ENCODE measurements at places on chromosomes 5 and 9.

DNA sequence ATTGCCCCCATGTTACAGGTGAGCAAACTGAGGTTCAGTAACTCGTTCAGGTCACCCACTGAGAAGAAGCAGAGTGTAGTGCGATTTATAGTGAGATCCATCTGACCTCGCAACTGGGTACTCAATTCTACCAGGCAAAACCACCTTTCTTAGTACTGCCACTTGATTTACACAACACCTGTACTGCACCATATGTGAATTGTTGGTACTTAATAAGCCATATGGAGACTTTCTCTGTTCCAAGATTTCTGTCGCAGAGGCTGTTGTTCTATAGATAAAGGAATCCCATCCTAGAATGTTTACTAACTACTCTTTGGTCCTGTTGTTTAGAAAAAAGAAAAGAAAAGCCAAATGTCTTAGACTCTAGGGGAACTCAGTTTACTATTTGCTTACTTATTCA lies 287.5 kb downstream of the KCTD16 start:
- DNase-seq: no peak

GRCh38 chr5:9362600-9362999 lies 183.3 kb downstream of the SEMA5A start:
- no peak for DNase-seq

- DNase-seq: no peak
Observed at GRCh38 chr5:10982626-10983025, 221.6 kb upstream of the DAP start.

DNA sequence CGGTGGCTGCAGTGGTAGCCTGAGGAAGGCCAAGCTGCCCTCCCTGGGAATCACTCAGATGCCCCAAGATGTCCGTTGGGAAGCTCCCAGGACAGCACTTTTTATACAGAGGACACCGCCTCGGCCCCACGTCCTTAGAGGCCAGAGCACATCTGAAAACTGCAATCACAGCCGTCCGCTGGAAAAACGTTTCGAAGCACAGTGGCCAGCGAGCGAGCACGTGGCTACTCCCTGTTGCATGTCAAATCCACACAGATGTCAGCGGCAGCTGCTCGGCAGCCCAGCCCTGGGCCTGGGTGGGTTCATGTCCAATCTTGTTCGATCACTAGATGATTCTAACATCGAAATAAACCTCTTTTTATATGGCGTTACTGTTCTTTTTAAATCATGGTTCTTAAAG lies 8.9 kb downstream of the PPP1R26 start:
- no peak for DNase-seq

DNA sequence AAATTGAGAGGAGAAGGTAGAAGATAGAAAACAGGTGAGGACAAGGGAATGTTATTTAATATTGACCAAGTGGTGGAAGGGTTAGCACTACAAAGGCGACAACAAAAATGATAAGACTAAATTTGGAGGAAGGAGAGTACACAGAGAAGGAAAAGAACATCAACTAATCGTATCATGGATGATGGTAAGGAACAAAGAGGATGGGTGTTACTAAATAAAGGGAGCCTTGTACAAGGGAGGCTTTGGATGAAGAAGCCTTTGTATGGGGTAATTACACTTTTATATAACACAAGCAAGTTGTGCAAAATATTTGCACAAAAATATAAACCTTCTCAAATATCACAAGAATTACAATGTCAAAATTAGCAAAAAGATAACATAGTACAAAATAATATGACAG lies 125.7 kb downstream of the ZNF608 start:
- no peak for DNase-seq

DNA sequence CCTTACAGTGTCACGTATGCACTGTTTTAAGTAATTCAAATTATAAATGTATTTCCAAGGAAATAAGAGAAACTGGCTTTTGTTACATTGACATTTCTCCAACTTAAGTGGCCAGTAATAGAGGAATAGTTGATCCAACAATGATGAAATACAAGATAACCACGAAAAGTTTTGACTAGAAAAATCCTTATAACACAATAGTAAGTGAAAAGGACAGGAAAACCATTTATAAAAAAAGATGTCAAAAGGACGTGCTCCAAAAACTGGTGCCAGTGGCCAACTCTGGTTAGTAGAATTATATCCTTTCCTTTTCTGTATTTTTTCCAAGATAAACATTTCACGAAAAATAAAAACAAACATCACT lies 210.9 kb downstream of the GAPVD1 start:
- DNase-seq: no peak

DNA sequence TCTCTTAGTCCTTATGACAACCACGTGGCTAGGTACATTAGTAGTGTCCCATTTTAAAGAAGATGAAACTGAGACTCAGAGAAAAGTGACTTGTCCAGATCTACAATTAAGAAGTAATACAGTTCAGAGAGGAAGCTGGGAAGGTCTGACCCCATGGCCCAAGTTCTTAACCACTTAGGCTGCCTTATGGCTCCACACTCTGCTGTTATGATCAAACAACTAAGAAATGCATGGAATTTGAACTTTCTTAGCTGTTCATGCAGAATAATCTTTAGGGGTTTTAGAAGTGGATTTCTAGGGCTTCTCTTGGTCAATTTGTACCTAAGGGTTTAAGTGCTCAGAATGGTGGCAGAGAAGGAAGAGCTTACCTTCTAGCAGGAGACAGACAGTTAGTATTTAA lies 128.0 kb upstream of the MSX2 start:
- DNase-seq: no peak

DNA sequence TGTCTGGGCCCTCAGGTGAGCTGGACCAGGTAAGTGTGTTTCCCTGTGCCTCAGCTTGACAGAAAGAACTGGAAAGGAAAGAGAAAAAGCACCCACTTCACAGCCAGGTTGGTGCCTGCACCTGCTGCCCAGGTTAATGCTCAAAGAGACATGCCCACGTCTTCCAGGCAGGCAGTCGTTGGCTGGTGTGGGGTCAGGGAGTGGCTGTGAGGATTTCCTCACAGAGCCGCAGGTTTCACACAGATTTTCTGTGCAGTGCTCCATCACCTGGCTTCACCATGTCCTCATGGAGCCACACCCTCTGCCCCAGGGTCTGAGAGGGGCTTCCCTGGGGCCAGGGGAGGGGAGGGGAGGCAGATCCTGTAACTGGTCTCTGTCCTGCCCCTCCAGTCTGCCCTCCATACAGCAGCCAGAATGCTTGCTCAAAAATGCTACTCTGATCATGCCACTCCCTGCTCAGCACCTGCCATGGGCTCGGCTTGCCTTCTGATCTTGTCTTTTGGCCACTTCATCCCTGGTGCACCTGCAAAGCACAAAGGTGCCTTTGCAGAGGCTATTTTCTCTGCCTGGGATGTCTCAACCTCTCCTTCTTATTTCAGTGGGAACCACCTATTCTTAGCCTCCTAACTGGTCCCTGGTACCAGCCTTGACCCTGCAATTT lies 82.5 kb upstream of the UBTD2 start:
- no peak for DNase-seq

- no peak for DNase-seq
Observed at GRCh38 chr5:106397700-106398099, 1273.0 kb downstream of the EFNA5 start.

- DNase-seq: no peak
Observed at GRCh38 chr9:133167096-133167730, 3.5 kb upstream of the GBGT1 start.

- no peak for DNase-seq
Observed at GRCh38 chr5:58244819-58245475, 214.9 kb downstream of the PLK2 start.

DNA sequence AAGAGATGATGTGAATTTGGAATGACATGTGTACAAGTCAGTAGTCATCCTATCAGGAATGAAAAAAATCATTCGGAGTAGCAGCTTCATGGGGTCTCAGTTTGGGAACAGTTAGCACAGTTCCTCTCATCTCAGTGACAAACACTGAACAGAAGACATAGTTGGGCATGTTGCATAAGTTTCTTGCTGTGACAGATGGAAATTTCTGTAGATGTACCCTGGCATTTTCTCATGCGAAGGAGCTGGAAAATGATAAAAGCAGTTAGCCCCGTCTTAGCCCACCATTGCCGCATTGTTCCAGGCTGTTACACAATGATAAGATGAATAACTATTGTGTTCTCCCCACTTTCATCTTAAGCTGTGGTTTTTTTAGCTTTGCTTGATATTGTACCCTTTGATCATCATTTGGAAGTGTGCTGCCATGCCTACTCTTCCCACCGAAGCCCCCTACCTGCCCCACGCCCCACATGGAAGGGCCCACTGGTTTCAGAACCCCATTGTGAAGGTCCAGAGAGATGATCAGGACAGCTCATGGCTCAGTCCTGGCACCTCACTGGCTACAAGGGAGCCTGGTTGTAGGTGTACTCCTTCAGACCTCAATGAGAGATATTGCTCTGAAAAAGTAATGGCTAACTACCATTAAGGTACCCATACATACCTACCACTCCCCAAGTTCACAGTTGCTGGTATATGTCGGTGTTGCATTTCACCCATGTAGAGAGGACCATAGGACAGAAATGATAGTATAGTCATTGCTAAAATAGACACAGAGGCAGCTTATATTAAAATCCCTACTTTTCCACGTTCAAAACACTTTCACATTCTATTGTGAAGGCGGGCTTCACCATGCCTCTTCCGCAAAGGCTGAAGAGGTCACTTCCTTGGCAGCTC lies 38.8 kb downstream of the SFXN1 start:
- no peak for DNase-seq

GRCh38 chr5:56327809-56328208 lies 94.7 kb upstream of the ANKRD55 start:
- DNase-seq: no peak

DNA sequence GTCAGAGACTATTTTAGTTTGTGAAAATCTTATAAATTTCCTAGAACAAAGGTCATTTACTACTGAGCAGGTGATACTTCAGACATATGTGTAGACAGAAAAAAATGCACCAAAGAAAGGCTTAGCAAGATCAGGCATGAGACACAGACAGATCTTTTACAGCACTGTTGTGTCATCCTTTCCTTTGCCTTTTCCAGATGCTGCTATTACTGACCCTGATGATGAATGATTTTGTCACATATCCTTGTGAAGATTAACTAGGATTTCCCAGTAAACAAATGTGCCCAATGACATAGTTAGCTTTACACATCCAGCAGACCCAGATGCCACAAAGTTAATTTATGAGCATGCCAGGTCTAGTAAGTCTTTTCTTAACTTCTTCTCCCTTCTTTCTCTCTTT lies 68.2 kb downstream of the DMRTA1 start:
- no peak for DNase-seq

GRCh38 chr9:96720435-96720834 lies 57.5 kb downstream of the ZNF510 start:
- no peak for DNase-seq

DNA sequence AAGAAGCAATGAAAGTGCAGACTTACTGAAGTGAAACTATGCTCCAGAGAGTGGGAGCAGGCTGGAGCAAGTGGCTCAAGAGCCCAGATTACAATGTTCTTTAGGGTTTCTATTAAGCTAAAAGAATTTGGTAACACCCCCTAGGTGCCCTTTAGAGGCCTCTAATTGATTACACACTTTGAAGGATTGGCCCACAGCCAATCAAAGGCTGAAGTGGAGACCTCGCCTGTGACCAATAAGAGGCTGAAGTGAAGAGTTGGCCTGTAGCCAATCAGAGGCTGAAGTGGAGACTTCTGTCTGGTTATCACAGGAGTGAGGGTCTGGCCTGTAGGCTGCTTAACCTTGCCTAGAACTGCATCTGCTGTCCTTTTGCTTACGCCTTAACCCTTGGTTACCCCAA lies 46.7 kb upstream of the SPATA31C2 start:
- no peak for DNase-seq

GRCh38 chr5:33781286-33781685 lies 110.5 kb downstream of the ADAMTS12 start:
- DNase-seq: no peak

DNA sequence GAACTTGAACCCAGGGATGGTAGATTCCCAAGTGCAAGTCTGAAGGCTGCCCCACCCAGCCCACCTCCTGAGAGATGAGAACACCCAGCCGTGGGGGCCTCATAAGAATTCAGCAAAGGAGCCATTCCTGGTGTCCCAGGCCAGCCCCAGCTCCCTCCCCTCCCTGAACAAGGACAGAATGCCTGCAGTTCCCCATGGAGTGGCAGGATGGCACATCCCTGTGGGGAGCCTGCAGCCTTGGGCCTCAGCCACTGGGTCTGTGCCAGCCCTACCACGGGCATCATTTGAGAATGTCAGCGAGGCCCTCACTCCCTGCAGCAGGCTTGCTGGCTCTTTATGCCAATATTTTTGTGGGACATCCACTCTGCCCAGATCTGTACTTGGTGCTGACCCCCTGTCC lies 36.2 kb upstream of the RAPGEF1 start:
- no peak for DNase-seq

DNA sequence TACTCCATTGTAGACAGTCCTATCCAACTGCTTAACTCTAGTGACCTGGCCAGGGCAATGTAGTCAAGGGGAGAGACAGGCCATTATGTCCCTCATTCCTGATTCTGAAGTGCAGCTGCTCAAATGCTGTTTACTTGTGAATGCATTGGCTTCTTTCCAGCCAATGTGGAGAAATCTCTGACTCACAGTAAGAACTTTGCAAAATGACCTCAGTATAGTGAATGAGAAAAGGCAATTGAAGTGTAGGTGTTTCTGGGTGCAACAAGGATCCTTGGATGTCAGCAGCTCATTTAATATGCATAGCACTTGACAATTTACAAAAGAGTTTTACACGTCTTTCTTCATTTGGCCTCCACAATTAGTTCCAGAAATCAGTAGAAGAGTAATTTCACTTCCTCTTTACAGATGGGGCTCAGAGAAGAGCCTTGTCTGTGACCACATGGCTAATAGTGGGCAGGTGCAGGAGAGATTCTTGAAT lies 367.2 kb downstream of the OSTF1 start:
- no peak for DNase-seq

- DNase-seq: no peak
Observed at GRCh38 chr5:147555176-147555575, 45.3 kb upstream of the DPYSL3 start.

DNA sequence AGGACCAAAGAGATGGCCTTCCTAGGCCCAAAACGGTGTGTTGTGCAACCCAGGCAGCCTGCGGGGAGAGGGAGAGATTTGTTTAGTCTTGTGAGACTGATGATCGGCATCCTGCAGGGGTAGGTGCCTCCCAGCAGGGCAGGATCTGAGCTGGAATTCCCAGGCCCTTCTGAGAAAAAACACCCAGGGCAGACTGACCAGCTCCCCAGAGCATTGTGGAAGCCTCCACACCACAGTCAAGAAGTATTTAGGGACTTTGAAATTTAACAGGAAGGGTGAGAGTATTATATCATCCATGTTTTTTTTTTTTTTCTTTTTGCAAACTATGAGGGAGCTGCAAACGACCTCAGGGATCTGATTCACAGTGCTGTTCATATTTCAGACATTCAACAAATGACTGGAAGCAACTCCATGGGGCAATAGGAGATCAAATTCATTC lies 104.5 kb upstream of the LHFPL2 start:
- no peak for DNase-seq

GRCh38 chr5:115795700-115796099 lies 20.8 kb downstream of the CDO1 start:
- DNase-seq: no peak

- no peak for DNase-seq
Observed at GRCh38 chr5:137589185-137589584, 90.1 kb upstream of the SPOCK1 start.

GRCh38 chr5:146345578-146346366 lies 7.1 kb downstream of the POU4F3 start:
- no peak for DNase-seq

GRCh38 chr9:125902831-125903512 lies 155.8 kb downstream of the PBX3 start:
- DNase-seq: no peak

- no peak for DNase-seq
Observed at GRCh38 chr5:14236757-14237156, 93.6 kb downstream of the TRIO start.

GRCh38 chr5:59421986-59422941 lies 471.3 kb downstream of the PDE4D start:
- no peak for DNase-seq

- DNase-seq: no peak
Observed at GRCh38 chr9:6780690-6781089, 22.9 kb downstream of the KDM4C start.
